ENCODE measurements at places on chromosomes 7 and 10.

- no peak for DNase-seq
Measured at GRCh38 chr10:78811174-78811573, 257.6 kb upstream of the ZMIZ1 start.

DNA sequence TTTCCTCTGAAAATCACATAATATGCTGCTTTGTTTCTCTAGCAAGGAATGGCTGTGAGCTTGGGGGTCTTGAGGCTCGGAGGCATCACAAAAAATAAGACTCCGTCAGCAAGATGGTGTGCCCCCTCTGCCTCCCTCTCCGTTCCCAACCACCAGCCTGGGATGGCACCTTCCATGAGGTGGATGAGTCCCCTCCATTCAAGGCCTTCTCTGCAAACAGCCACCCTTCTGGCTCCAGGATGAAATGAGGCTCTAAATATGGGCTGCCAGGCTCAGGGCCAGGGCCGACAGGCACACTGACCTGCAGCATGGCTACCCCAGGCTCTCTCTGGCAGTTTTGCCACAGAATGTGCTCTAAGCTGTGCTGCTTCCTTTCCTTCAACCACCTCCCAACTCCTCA is 521.5 kb downstream of the PTPRN2 start:
- no peak for DNase-seq

- no peak for DNase-seq
Measured at GRCh38 chr7:14389181-14389591, 399.7 kb upstream of the ETV1 start.

- DNase-seq, result no peak
Measured at GRCh38 chr7:71937840-71938371, 474.2 kb downstream of the CALN1 start.

DNA sequence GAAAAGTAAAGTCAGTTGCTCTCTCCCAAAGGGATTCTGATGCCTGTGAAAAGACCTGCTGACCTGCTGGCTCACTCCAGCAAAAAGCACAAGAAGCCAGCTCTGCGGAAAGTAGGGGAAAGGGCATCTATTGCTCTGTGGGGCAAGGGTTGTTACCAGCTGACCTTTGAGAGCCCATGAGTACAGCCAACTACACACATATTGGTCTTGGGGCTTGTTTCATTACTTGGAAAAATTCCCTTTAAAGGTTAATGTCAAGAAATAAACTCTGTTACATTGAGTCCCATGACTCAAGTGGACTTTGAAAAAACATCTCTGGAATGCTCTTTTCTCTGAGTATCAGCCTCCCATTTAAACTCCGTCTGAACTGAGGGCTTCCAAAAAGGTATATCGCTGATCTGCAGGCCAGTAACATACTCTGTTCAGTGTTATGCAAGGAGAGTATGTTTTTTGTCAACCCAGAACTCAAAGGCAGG is 53.2 kb downstream of the PANK1 start:
- DNase-seq, result no peak
